Esophagus squamous epithelium (tissue), 5 donors: ENCODE measurements at places on chromosomes 2 and 18.

DNA sequence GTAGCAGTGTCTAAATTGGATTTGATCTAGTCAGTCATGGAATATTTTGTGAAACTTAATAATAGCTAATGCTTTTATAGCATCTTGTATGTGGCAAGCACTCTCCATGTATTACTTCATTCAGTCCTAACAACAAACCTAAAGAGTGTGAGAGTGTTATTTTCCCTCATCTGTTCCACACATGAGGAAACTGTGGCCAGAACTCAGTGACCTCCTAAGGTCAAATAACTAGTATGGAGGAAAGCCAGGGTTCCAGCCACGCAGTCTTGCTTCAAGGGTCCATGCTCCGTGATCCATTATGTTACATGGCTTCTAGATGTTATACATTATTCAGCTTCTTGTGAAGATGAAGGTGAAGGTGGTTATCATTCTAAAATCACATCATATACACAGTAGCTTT, 45.5 kb downstream of the TWSG1 start:
- DNase-seq: no peak

- DNase-seq: no peak
Measured at GRCh38 chr2:109207176-109207575, 78.2 kb downstream of the SH3RF3 start.

- no peak for DNase-seq
Measured at GRCh38 chr2:224101820-224102630, 62.9 kb upstream of the SERPINE2 start.

DNA sequence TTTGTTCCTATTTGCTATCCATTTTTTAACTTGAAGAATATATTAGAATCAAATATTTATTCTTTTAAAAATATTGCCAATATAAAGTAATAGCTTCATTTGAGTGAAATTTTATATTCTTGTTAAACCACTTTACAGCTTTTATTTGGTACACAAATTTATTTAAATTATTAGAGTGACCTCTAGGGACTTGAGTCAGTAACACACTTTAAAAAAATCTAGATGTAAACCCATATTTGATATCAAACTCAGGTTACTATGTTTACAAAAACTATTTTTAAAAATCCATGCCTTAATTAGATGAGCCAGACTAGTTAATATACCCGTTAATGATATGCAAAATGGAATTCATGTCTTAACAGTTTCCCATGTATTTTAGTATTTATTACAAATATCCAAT, 134.6 kb downstream of the MAP4K4 start:
- no peak for DNase-seq
